ENCODE measurements at places on chromosomes 4 and X.

DNA sequence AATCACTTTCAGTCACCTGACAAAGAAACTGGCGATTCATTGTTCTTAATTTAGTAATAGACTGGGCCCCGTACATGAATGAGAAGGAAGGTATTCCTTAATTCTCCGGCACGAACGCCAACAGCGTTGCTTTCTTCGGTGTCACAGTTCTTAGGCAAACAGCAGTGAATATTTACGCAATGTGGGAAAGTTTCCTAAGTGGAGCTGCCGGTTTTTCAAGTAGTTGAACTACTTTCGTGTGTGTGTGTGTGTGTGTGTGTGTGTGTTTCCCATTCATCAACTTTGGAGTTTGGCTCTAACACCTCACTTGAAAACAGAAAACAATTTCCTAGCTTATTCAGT is 651 bp downstream of the NXT2 start:
- DNase-seq: no peak

DNA sequence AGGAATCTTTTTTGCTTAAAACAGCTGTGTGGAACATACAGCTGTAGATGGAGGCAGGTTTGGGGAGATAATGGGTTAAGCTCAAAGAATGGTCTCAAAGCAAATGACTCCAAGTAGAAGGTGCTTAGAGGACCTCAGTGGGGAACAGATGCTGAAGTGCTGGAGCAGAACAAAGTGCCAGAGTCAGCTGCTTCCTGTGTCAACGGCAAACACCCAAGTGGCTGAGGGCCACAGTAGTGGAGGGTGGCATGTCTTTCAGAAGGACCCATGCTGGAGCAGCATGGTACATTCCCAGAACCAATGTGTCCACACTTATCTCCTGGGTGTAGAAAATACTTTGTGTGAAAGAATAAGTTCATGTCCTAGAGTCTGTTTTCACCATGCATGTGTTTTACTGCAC is 197.5 kb downstream of the CCNG2 start:
- no peak for DNase-seq

DNA sequence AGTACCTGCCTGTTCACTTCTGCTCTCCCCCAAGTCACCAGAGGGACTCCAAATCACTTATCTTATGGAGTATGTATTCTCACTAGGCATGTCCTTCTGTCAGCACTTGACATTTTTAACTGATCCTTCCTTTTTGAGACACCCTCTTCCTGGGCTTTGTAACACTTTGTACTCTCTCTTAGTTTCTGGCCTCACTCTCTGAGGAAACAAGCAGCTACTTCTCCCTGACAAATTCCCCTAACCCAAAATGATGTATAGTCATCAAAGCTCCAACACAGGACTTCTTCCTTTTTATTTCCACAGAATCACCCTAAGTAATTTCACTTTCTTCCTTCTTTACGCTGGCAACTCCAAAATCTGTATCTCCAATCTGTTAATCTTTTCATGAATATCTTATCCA is 101.8 kb downstream of the ARAP2 start:
- no peak for DNase-seq

- no peak for DNase-seq
Observed at GRCh38 chr4:185838104-185838452, 26.1 kb upstream of the SORBS2 start.

DNA sequence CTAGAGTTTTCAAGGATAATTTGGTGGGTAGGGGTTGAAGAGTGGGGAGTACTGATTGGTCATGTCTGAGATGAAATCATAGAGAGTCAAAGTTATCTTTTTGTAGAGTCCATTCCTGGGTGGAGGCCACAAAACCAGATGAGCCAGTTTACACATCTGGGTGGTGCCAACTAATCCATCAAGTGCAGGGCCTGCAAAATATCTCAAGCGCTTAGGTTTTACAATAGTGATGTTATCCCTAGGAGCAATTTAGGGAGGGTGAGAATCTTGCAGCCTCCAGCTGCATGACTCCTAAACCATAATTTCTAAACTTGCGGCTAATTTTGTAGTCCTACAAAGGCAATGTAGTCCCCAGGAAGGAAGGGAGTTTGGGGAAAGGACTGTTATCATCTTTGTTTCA is 988.3 kb upstream of the LCORL start:
- DNase-seq: no peak

DNA sequence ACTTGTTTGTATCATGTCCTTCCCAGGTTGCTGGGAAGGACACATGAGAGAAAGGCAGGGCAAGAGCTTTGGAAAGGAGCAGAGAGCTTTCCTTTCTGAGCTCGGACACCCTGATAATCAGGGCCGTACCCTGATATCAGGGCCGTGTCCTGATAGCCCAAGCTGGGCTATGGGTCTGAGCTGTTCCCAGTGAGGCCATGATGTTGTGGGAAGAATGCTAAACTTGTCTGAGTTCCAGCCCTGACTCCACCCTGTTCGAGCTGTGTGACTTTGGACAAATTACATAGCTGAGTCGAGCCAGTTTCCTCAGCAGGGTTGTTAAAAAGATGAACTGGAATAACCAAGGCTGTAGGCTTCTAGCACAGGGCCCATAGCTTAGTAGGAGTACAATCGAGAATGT is 3.3 kb upstream of the CXCR3 start:
- no peak for DNase-seq

DNA sequence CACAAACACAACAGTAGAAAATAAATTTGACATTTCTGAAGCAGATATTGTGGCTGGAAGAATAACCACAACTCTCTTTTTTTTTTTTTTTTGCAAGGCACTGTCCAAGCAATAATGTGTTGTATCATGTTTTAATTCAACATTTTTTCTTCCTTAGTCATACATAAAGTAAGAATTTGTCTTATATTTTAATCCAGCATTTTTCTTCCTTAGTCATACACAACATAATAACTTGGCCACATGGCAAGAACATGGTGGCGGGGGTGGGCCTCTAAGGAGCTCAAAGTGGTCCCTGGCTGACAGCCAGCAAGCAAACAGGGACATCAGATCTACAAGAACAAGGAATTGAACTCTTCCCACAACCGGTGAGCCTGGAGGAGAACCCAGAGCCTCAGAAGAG is 20.2 kb downstream of the FBXW7 start:
- DNase-seq: no peak

DNA sequence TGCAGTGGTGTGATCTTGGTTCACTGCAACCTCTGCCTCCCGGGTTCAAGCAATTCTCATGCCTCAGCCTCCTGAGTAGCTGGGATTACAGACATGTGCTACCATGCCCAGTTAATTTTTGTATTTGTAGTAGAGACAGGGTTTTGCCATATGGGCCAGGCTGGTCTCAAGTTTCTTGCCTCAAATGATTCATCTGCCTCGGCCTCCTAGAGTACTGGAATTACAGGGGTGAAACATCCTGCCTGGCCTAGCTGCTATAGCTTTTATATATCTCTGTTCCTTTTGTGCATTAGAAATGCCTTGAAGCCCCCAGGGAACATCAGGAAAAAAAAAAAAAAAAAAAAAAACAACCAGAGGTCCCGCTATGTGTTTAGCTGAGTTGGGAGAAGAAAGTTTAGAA is 34.8 kb downstream of the UBE2K start:
- DNase-seq: no peak

- DNase-seq: no peak
Observed at GRCh38 chr4:170729236-170729635, 639.5 kb upstream of the AADAT start.

GRCh38 chrX:67780694-67781109 is 236.9 kb downstream of the AR start:
- DNase-seq: no peak

- DNase-seq: no peak
Observed at GRCh38 chrX:48794911-48795515, 6.9 kb upstream of the HDAC6 start.

GRCh38 chrX:79110731-79111130 is 33.8 kb upstream of the GPR174 start:
- DNase-seq: no peak

DNA sequence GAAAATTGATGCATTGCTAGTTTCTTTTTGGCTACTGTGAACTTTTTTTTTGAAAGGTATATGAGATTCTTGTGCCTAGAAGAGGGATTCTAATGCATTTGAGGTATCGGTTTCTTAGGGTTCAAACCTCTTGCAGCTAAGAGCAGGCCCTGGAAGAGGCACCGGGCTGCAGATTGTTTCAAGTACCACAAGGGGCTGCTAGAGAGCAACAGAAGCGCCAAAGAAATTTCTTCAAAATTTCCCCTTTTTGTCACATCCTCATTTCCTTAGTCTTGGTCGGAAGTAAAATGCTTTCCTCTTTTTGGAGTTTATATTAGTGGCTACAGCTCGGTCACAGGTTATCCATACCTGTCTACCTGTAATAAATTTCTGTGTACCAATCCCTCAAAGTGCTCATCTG is 89.8 kb downstream of the PDGFRA start:
- no peak for DNase-seq

- no peak for DNase-seq
Observed at GRCh38 chr4:77676842-77677241, 71.2 kb downstream of the CXCL13 start.

DNA sequence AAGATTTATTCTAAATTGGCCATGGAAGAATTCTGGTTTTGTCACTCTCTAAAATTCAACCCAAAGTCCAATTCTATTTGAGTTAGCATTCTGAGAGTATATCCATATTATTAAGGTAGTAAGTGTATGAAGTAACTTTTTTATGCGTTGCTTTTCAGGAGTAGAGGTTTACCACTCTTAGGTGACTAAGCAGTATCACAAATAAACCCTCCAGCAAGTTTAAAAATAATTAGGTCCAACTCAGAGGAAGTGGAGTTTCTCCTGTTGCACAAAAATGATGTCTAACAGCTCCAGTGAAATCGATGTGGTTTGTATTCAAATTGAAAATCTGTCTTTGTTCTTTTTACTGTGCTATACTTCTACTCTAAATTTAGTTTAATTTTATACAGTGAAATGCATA is 6.6 kb downstream of the SCML1 start:
- no peak for DNase-seq

GRCh38 chr4:181331214-181331613 is 912.0 kb upstream of the TENM3 start:
- DNase-seq: no peak

GRCh38 chrX:123337886-123338639 is 154.0 kb downstream of the GRIA3 start:
- DNase-seq: no peak

DNA sequence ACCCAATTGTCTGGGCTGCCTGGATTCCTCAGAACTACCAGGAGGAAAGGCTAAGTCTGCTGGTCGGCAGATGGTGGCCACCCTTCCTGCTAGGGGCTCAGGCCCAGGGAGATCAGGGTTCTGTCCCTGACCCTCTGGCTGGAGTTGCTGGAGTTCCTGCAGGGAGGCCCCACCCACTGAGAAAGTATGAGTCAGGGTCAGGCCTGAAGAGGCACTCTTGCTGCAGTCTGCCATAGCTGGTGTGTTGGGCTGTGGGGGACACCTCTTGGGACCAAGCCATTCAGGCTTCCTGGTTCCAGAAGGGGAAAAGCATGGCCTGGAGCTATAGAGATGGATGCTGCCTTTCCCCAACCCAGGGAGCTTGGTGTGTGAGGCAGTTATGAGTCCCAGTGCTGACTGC is 40.4 kb upstream of the PCDH18 start:
- no peak for DNase-seq

DNA sequence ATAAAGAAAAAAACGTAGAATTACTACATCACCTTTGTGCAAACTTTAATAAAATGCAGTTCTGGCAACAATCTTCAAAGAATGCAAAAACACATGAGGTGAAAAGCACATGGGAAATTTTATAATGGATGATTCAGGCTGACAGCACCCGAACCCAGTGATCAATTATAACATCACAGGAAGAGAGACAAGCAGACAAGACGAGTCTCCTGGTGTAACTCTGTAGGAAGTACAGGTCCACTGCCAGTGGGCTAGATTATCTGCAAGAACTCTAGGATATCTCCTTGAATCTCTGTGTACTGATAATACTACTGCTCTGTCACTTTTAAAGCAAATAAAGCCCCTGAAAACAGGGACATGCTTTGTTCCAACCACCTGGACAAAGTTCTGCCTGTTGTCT is 58.9 kb upstream of the NXF3 start:
- no peak for DNase-seq

GRCh38 chr4:189800545-189801088 is 140.1 kb upstream of the FRG1 start:
- no peak for DNase-seq

GRCh38 chr4:61521451-61521850 is 321.3 kb downstream of the ADGRL3 start:
- DNase-seq: no peak
